ENCODE measurements at places on chromosomes 2 and 18. TPM values are rescaled to one million over a fixed set of nuclear protein-coding genes. Genes with fewer than 3 reads are reported as not detected.
A peak's percentile ranks its signal among the peaks of the same experiment; 100 is the strongest.

- no peak for DNase-seq
Measured at GRCh38 chr18:11176481-11176881, 27.1 kb upstream of the PIEZO2 start.

GRCh38 chr2:5479265-5479928, 212.8 kb upstream of the SOX11 start:
- DNase-seq: peak; percentile 18

DNA sequence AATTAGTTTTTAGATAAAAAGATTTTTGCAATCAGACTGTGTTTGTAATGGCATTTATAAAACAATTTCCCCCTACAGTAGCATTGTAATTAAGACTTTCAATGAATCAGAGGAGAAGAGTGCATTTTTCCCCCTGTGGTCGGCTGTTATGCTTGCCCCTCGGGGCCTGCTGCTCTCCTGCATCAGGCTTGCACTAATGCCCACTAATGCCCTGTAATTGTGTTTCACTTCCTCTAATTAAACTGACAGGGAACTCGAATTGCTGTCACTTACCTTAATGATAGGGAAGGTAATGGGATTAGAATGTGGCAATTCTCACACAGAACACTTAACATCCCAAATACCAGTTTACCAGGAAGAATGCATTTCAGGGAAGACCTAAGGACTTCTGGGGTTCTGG, 61.2 kb upstream of the LRRTM1 start:
- no peak for DNase-seq

DNA sequence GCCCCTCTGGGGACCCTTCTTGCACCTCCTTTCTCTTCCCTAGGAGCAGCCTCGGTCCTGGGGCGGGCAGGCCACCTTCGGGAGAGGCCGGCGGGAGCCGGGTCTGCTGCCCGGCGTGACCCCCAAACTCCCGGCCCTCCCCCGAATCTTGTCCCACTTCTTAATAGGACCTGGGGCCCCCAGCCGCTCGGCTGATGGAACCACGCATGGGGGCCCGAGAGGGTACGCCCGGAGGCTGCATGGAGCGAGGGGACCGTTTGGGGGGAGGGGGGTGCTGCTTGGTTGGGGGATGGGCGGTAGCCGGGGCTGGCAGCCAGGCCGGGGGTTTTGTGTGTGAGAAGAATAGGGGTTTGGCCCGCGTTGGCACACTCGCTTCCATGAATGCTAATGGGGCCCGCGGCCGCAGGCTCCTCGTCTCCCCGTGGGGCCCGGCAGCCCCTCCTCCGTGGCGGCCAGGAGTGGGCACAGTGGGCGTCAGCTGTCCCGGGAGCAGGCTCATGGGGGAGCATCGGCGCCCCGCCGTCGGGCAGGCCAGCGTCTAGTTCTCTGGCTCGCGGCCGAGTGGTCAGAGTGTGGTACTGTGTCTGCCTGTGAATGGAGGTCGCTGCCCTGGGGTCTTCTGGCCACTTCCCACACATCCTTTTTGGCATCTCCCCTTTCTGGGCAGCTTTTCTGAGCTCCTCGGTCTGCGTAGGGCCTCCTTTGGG, 1.0 kb downstream of the GAREM2 start:
- DNase-seq: no peak

GRCh38 chr2:122739732-122740593, 984.5 kb downstream of the TSN start:
- no peak for DNase-seq

DNA sequence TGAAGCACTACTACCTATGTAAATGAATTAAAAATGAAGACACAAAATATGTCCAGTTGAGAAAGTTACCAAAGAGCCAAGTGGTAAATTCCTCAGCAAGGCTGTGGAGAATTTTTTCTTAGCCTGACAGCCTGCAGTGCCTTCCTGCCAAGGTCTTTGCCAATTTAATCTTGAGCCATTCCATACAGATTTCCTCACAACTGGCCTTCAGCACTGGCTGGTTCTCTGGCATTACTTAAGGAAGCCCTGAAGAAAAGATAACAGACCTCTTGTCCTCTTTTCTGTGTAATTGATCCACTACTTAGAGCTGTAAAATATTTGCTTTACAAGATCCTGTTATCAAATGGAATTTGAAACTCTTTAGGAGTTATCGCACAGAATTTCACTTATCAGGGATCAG, 334.2 kb upstream of the LRRTM1 start:
- DNase-seq: no peak

GRCh38 chr2:62489702-62490101, 16.3 kb downstream of the TMEM17 start:
- DNase-seq: no peak

DNA sequence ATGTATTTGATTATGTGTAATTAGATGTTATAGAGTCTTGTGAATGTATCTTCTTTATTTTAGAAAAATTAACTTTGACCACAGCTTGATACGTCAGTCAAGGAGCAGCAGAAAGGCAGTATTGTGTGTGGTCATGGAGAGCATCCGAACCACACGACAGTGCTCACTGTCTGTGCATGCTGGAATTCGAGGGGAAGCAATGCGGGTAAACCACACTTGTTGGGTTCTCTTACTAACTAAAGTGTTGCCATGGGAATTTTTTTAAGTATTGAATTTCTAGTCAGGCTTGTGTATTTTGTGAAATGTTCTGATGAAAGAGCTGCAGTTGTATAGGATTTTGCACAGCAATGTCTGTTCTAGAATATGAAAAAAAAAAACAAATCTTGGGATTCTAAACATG, 4.8 kb downstream of the PJVK start:
- no peak for DNase-seq

- DNase-seq: no peak
Measured at GRCh38 chr2:200199005-200199404, 107.5 kb upstream of the SPATS2L start.

DNA sequence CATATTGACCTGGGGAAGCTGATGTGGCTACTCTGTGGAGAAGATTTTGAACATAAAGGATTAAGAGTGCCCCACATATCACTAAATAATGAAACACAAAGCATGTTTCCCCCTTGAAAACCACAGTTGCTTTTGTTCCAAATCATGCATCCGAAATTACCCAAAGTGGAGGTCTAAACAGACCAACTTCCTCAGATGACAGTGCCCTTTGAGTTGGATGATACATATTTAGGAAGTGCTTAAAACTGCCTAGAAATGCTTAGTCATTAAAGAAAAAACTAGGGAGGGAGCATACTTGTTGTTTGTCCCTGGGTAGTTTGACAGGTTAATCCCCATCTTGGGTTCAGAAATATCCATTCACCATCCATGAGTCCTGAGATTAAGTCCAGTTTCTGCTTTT, 1070.3 kb downstream of the SUCLG1 start:
- DNase-seq: no peak

GRCh38 chr2:85009019-85009618, 38.2 kb downstream of the KCMF1 start:
- no peak for DNase-seq

MC2R gene
- not detected for total RNA-seq

NGEF gene
- total RNA-seq: 1.5 TPM

DOCK10 gene
- total RNA-seq: 196 TPM

Data from activated CD4-positive, alpha-beta T cell treated with anti-CD3 and anti-CD28 coated beads for 36 hours (primary cell).